ENCODE measurements at places on chromosomes 4 and X. TPM values are rescaled to one million over a fixed set of nuclear protein-coding genes. Genes with fewer than 3 reads are reported as not detected.

GRCh38 chr4:146975527-146975926, 29.9 kb upstream of the TTC29 start:
- no peak for DNase-seq
- H3K4me3 ChIP-seq, result no peak overlapping the region
- H3K27ac ChIP-seq, result no peak overlapping the region
- H3K27me3 ChIP-seq, result no peaks in the 10 kb centered on the region

DNA sequence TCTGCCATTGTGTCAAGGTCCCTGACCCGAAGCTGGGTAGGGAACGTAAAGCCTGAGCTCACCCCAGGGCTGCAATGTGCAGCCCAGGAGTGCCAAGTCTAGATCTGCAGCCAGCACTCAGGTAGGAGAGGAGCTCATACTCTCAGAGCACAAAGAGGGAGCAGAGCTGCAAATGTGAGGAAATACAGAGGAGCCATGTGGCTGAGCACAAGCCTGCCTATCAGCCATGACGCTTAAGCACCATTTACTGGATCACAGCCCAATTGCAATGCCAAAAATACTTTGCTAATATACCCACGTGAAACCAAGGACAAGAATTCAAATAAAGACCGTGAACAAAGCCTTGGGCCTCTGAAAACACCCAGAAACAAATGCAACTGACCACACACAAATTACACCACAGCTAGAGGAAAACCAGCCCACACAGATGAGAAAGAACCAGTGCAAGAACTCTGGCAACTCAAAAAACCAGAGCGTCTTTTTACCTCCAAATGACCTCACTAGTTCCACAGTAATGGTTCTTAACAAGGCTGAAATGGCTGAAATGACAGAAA, 69.0 kb upstream of the HPF1 start:
- no peaks in the 10 kb centered on the region for H3K4me1 ChIP-seq
- H3K27me3 ChIP-seq, result no peaks in the 10 kb centered on the region
- no peak for DNase-seq
- no peak overlapping the region for H3K4me3 ChIP-seq
- H3K36me3 ChIP-seq, result no peaks in the 10 kb centered on the region

Gene SFRP2
- polyA plus RNA-seq, result 6.9 TPM

Gene CXorf49
- polyA plus RNA-seq, result not detected

- DNase-seq, result no peak
- no peaks in the 10 kb centered on the region for H3K36me3 ChIP-seq
- no peak overlapping the region for H3K4me3 ChIP-seq
- no peak overlapping the region for H3K27ac ChIP-seq
- no peaks in the 10 kb centered on the region for H3K27me3 ChIP-seq
Measured at GRCh38 chr4:46684041-46684440, 225.0 kb downstream of the COX7B2 start.

- H3K36me3 ChIP-seq, result no peaks in the 10 kb centered on the region
- H3K27ac ChIP-seq, result no peak overlapping the region
- peaks cover 5% of the 10 kb centered on the region for H3K27me3 ChIP-seq
- no peak for DNase-seq
- no peak overlapping the region for H3K4me3 ChIP-seq
- no peaks in the 10 kb centered on the region for H3K4me1 ChIP-seq
Measured at GRCh38 chrX:55638933-55639332, 15.7 kb downstream of the FOXR2 start.

Gene IL1RAPL2
- polyA plus RNA-seq, result not detected

DNA sequence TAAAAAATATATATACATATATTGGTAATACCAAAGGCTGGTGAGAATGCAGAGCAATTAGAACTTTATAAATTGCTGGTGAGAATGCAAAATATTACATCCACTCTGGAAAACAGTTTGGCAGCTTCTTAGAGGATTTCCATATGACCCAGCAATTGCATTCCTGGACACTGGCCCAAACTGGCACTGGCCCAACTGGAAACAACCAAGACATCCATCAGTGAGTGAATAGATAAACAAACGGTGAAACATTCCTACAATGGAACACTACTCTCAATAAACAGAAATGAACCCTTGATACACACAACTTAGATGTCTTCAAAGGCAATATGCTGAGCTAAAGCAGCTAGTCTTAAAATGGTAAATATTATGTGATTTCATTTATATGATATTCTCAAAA, 524.2 kb downstream of the IQCM start:
- DNase-seq, result peak; percentile 17
- H3K27me3 ChIP-seq, result no peaks in the 10 kb centered on the region
- no peak overlapping the region for H3K27ac ChIP-seq

DNA sequence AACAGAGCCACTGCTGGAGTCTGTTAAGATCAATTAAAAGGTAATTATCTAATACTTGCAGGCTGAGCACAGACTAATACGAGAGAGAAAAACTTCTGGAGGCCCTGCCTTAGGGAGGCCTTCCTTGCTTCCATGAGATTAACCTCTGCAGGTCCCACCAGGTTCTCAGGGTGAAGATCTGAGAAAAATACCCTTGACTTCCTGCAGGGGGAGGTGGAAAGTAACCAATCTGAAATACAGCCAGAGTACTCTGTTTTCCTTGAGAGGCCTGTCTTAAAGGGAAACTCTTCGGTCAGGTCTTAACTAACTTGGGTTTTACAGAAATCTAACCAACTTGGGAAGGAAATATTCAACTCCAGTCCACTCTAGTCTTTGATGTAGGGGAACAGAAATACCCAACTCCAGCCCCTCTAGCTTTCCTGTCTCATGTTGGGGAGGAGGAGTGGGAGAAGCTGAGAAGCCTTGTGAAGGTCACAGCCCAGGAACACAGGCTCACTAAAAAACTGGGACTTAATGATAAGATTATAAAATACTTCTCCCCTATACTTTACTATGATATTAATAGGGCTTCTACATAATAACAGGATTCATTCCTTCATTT, 77.1 kb downstream of the TBCK start:
- no peak for DNase-seq
- peaks cover 2% of the 10 kb centered on the region for H3K36me3 ChIP-seq
- H3K27me3 ChIP-seq, result no peaks in the 10 kb centered on the region
- no peak overlapping the region for H3K27ac ChIP-seq
- H3K4me1 ChIP-seq, result no peaks in the 10 kb centered on the region

GRCh38 chr4:177680308-177680707, 238.1 kb upstream of the AGA start:
- no peak overlapping the region for H3K4me3 ChIP-seq
- H3K27ac ChIP-seq, result no peak overlapping the region
- DNase-seq, result no peak
- no peaks in the 10 kb centered on the region for H3K4me1 ChIP-seq
- no peaks in the 10 kb centered on the region for H3K27me3 ChIP-seq
- H3K36me3 ChIP-seq, result no peaks in the 10 kb centered on the region

Gene SYTL5
- polyA plus RNA-seq, result 1.9 TPM

Gene CITED1
- 0.49 TPM for polyA plus RNA-seq

Gene PDLIM3
- 30.6 TPM for polyA plus RNA-seq

Gene SSX2B
- polyA plus RNA-seq, result not detected
